ENCODE measurements at places on chromosomes 3 and 15.

DNA sequence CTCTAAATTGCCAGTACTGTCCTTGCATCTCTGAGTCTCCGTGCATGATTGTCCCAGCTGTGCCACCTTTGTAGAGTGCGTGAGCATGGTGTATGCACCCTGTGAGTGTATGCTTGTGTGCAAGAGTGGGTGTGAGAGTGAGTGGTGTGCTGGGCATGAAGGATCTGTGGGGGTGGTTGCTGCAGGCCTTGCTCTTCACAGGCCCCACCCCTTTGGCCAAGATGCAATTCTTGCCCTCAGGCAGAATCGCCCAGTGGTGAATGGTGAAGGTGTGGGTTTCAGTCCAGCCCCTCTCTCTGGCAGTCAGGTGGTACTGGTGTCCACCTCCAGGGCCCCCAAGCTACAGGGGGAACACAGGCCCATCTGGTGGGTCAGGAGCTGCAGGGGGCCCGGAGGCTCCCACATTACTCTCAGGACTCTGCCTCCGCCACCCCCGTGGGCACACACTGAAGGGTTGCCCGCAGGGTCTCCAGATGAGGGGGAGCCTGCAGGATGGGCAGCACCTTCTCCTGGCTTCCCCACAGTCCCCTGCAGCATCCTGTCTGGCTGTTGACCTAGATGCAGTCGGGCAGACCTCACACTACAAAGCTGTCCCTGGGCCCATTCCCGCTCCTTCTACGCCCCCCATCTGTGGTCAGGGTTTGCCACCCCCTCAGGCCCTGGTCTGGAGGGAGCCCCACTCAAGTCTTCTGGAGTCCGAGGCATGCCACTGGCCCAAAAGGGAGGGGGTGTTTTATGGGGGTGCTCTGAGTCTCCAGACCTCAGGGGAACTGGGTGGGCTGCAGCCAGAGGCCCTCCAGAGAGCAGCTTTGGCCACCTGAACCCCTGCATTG is 8.3 kb upstream of the ROPN1B start:
- no peak for DNase-seq

- DNase-seq: no peak
Measured at GRCh38 chr3:42367903-42368302, 42.5 kb downstream of the LYZL4 start.

- no peak for DNase-seq
Measured at GRCh38 chr15:64122936-64123351, 27.2 kb downstream of the SNX1 start.

DNA sequence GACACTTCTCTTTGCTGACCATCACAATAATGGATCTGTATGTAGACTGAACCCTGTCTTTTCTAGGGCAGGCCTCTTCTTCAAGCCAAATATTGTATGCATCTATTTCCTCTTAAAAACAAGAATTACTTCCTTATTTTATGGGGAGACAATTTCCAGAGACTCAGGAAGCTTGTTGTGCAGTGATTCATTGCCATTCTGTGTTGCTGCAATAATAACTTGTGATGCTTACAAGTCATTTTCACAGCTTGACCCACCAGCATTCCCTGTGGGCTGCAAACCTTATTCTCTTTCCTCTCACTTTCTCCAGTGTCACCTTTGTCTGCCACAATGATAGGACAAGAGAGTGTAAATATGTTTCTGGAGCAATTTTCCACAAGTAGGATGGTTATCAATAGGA is 276.7 kb upstream of the SGO1 start:
- no peak for DNase-seq

- no peak for DNase-seq
Measured at GRCh38 chr3:108097322-108098002, 6.6 kb upstream of the CD47 start.

DNA sequence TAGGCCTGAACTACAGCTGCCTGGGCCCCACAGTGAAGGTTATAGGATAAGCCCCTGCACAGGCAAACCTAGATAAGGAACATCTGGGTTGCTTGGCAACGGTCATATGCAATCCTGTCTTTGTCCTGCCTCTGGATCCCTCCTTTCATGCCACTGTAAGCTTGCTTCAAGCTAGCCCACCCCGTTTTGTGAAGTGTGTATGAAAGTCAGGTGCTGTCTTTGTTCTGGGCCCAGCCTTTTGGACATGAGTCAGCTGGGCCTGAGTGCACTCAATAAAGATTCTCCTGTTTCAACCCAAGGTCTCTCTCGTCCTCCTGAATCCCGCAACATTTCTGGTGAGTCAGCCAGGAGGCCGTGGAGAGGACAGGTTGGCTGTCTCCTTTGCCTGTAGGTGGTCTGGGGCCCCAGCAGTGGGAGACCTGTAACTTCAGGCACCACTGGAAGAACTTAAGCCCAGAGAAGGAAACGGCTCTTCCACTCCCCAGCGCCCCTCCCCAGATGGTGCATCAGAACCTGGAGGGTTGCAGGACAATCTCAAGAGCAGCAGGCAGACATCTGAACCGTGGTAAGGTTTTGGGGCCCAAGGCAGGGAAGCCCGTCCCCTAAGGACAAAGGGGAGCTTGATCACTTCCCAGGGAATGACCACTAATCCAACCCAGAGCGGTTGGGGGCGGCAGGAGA is 8.3 kb upstream of the SLC9C1 start:
- no peak for DNase-seq

DNA sequence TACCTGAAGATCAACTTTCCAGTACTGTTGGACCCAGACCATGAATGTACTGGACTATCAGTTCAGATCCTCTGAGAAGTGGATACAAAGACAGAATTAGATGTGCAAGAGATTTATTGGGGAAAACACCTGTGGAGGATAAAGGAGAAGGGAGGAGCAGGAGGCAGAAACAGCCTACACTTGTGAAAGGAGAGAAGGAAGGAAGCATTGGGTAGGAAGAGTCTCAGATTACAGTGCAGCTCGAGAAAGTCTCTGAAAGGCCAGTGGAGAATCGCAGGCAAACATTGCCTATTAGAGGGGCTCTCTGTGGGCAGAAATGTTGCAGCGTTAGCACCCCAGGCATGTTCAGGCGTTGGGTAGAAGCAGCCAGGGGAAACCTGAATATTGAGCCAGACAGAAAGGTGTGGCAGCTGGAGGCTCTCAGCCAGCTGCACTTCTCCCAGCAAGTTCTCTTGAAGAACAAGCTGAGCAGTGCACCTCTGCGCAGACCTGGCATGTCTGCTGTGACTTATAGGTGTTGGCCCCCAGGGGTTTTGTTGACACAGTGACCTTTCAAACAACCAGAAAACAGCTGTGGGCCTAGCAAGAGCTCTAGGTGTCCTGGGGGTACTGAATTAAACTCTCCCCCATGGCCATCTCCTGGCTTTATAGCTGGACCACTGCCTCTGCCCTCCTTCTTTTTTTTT is 7.0 kb downstream of the CHST14 start:
- no peak for DNase-seq

GRCh38 chr3:24196526-24196925 is 251.4 kb downstream of the NR1D2 start:
- DNase-seq: no peak

GRCh38 chr3:124997303-124998246 is 58.2 kb downstream of the HEG1 start:
- DNase-seq: no peak

GRCh38 chr3:32226875-32227500 is 11.5 kb upstream of the CMTM8 start:
- no peak for DNase-seq

- DNase-seq: no peak
Measured at GRCh38 chr15:91927585-91927984, 74.1 kb downstream of the SLCO3A1 start.

DNA sequence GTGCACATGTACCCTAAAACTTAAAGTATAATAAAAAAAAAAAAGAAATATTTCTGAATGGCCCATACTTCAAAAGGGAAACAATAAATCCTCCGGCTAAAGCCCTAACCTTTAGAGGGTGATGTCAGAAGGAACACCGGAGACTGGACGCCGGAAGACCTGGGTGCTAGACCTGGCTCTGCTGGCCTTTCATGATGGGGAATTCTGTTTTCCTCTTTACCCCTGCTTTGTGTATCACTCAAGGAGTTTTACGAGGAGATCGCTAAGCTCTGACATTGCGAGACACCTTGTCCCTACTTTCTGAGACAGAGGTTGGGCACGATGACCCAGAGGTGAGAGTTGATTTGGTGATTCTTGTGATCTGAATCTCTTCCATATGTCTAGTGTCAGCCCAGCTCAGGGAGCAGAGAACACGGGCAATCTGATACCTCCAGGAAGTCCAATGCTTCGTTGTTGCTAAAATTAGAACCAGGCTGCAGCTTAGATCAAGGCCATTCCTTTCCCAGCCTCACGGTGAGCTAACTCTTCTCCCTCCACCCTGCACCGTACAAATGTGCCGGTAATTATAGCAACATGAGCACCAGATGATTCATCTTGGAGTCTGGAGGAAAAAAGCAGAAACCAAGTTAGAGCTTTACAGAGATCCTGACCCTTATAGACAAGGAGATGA is 42.0 kb upstream of the CFAP161 start:
- no peak for DNase-seq

DNA sequence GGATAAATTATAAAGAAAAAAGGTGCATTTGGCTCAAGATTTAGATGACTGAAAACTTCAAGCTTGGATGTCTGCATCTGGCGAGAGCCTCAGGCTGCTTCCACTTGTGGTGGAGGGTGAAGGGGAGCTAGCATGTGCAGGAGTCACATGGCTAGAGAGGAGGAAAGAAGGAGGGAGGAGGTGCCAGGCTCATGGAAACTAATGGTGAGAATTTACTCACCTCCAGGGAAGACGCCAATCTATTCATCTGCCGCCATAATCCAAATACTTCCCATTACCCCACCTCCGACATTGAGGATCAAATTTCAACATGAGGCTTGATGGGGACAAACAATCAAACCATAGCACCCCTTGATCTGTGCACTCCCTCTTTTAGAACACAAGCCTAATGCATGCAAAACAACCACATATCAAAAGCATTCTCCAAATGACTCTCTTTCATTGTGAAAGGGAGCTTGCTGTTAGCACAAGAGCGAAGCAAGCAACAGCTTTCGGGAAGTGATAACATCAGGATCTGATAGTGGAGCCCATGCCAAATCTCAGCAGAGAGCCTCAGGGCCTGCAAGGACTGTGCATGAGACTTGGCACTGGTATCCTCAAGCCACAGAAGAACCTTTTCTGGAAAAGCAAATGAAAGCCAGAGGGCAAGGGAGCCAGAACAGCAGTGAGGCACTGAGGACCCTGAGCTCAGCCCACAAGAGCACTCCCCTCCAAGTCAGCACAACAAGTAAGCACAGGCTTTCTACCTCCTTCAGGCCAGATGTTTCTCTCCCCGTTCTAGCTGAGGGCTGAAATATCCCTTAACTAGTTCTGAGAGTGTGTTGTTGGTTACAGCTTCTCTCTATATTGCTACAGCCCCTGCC is 50.2 kb upstream of the THBS1 start:
- no peak for DNase-seq

DNA sequence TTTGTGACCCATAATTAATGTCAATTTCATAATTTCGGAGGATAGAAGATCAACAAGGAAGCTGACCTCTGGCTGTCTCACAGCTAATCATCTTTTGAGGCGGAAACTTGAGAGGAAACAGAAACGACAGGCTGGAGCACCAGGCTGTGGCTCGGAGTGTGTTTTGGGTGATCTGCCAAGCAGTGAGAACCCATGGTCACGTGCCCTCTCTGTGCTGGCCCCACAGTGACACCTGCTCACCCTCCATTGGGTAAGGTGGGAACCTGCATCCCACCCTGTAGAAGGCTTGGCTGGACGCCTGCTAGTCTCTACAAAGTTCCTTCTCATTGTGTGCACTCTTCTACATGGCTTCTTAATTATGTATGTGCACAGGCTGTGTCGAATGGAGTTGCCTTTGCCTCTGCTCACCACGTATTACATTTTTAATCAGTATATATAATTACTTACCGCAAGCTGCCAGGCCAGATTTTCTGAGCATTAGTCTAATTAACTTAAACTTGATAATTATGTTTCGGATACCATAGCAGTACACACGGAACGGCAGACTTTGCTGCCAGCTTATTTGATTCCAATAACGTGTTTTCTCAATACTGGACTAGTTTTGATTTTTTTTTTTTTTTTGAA is 719.4 kb upstream of the CFAP20DC start:
- DNase-seq: no peak

- DNase-seq: no peak
Measured at GRCh38 chr15:86685263-86685662, 605.6 kb downstream of the AGBL1 start.

DNA sequence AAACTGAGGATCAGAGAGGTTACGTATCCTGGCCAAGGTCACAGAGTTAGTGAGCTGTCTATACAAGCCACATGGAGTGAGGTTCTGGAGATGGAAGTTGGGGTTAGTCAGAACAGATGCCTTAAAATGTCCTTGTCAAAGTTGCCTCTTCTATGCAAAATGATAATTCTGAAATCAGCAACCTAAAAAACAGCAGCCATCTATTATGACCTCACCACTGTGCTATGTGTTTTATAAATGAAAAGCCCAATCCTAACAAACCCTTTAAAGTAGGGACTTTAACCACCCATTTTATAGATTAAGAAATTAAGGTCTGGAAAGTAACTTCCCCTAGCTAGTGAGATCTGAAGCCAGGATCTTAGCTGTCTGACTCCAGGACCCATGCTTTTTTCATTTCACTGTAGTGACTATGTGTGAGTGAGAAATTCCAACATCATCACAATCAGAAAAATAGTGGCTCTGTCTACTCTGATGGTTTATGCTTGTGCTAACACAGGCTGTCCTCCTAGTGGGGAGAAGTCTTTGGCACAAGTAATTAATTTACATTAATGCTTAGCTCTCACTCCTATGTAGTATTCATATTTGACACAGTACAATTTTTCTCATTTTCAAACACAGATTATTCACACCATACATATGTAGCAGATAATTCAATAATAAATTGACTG is 143.6 kb downstream of the ANO10 start:
- DNase-seq: peak; percentile 34

DNA sequence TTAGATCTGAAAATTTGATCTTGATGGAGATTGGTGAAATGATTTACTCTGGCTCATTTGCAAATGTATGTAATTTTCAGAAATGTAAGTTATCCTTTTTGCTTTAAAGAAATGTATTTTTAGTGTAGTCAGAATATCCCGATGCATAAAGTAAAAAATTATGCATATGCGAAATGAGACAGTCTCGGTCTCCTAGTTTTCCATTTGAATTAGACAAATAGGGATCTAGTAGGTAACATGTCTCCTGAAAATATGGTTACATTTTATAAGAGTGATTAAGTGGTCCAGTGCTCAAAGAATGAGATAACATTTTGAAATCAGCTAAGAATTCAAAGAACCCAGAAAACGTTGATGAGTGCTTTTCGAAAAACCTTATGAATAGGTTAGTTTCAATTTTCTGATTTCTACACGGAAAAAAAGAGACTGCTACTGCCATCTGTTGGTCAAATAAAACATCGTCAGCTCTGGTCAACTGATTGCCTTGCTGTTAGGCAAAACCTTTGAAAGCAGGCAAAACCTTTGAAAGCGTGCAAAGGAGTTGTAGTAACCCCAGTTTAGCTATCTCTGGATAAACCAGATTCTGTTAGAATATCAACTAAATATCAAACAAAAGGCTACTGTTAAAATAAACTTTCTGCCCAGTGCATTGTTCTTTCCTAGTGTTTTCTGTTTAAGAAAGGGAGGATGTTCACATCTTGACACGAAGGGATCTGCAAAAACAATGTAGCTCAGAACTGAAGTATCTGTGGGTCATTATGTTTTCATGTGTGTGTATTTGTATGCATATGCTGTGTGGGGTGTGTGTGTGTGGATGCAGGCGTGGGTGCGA is 59.3 kb upstream of the CHMP2B start:
- DNase-seq: no peak

Data from CD4-positive, alpha-beta T cell treated with Interleukin-1 beta for 1 hour (primary cell).